Stromal cell of bone marrow (primary cell): ENCODE measurements at places on chromosomes 1 and 21.

DNA sequence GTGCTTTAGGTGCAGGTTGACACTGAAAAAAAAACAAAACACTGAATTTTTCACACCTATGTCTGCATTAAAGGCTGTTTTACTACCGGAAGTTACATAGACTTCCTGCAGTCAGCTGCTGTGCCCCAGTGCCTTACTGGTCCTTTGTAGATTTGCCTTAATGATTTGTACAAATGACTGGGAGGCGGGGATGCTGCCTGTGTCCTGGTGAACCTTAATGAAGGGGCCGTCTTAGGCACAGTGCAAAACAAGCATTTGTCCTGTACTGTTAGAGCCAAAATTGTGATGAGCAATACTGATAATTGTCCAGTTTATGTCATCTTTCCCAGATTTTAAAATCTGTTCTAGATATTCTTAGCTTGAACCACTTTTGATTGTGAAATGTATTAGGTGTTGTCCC lies 90.9 kb upstream of the PGD start:
- no peak for DNase-seq

GRCh38 chr21:33825419-33825818 lies 90.2 kb downstream of the ATP5PO start:
- no peak for DNase-seq

GRCh38 chr1:63230722-63231121 lies 91.6 kb upstream of the FOXD3 start:
- DNase-seq, result no peak

GRCh38 chr1:169236143-169236542 lies 129.7 kb downstream of the ATP1B1 start:
- DNase-seq, result peak; percentile 19

- DNase-seq, result no peak
Measured at GRCh38 chr1:230698130-230698529, 15.8 kb downstream of the AGT start.

GRCh38 chr21:41794600-41794999 lies 27.7 kb upstream of the RIPK4 start:
- DNase-seq, result no peak

- no peak for DNase-seq
Measured at GRCh38 chr1:178360421-178360820, 136.3 kb downstream of the CLEC20A start.

GRCh38 chr1:51499694-51500093 lies 19.4 kb downstream of the EPS15 start:
- DNase-seq, result no peak

DNA sequence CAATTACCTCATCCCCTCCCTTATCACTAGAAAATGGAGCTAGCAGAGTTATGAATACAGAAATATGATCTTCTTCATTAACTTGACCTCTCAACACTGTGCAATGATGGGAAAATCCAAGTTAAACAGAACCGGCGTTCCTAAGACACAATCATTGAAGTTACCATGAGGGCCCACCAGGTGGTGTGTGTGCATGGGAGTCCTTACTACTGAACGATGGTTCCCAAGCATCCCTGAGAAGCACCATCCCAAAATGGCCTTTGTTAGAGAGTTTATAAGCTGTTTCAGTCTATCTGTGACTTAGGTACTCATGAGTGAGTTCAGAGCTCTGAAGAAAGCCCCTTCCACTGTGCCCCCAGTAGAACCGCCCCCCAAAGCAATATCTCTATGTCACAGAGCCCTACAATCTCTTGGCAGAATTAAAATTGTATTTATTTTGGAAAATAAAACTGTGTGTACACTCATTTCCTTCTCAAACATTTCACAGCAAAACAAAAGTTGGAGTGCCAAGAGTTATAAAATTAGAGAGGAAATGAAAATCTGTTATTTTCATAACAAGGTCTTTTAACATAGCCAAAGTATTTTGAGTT lies 56.8 kb downstream of the PLD5 start:
- DNase-seq, result peak; percentile 28

DNA sequence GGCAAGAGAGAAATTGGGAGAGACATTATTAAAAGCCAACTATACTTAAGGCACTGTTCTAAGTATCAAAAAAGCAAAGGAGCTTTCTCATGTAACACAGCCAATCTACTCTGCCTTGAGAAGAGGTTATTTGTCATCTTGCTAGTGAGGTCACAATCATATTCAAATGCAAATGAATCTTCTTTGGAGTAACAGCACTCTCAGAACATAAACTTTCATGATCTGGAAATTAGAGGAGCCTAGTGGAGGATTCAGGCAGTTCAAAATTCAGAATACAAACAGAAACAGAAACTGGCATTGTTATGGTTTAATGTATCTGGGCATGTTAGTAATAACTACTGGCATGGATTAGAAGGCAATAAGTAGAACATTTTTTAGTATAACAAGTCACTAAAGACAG lies 57.4 kb downstream of the ARID4B start:
- DNase-seq, result peak; percentile 47
